ENCODE measurements at places on chromosomes 2 and 18.
A peak's percentile ranks its signal among the peaks of the same experiment; 100 is the strongest.

DNA sequence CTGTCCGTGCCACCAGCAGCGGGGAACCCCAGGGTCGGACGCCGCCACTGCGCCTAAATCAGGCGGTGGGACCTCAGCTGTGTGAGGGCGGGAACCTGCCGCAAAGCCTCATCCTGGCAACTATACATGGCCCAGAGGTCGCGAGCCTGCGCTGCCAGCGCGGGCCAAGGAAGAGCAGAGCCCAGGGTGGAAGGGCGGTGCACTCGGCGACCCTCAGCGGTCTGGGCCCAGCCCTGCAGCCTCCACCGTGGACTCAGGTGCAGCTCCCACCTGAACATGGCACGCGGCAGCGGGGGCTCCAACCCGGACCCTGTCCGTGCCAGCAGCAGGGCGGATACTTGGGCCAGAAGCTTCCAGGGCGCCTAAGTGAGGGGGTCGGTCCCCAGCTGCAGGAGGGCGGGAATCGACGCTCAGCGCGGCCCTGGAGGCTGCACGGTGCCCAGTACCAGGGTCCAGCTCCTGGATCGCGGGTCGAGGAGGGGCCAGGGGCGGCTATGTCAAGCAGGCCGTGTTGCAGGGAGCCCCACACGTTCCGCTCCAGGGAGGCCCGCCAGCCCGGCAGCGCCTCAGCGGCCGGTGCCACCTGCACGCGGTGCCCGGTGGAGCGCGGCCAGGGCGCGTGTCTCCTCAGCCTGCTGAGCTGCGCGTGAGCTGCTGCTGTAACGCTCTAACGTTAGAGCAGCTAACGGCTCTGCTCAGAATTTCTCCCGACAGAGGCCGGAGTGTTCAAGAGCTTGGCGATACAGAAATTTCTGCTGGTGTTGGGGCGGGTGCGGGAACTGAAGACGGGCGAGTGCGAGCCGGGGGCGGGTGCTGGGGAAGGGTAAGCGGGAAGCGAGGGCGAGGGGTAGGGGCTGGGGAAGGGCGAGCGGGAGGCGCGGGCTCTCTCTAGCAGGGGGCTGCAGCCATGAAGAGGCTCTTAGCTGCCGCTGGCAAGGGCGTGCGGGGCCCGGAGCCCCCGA is at the start of gene ANKRD30B:
TSS of gene ANKRD30B (plus strand) at position 660 of the 962 bp plus-strand sequence. CDS start at position 908, 248 bp downstream.
- DNase-seq = peak; percentile 11

DNA sequence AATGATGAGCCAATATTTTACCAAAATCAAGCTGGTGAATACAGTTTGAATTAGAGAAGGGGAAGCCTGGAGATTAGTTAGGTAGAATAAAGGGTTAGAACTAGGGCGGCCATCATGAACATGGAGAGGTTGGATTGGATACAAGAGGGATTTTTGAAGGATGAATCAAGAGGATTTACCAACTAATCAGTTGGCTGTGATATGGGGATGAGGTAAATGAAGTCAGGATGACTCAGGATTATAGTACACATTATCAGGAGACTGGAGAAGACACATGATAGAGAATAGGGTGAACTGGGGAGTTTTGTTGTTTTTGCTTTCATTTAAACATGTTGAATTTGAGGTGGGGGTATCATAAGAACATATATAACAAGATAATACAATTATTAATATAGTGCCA is 73.8 kb upstream of the PROKR1 start:
- DNase-seq = no peak

GRCh38 chr2:140621583-140622362 is 1509.0 kb downstream of the LRP1B start:
- DNase-seq = no peak

DNA sequence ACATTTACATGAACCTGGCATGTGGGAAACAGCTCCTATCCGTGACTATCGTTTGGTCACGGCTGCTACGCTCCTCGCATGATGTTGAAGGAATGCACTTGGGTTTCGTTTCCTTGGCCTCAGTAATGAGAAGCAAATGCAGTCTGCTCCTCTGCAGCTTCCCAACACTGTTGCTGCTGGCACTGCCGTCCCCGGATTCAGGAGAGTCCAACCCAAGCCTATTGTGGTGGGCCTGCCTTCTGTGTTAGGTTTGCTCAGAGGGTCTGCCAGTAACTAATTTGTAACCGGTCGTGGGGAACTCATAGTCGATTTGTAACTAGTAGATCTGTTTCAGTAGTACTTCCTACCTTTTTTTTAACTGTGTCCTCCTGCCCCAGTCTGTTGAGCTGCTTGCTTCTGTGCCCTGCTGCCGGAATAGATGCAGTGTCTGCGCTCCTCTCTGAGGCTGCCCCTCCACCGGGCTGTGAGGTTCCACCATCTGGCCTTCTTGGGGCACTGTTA is 58.4 kb downstream of the WDSUB1 start:
- DNase-seq = no peak

- DNase-seq = no peak
Measured at GRCh38 chr2:1450915-1451314, 37.7 kb downstream of the TPO start.

DNA sequence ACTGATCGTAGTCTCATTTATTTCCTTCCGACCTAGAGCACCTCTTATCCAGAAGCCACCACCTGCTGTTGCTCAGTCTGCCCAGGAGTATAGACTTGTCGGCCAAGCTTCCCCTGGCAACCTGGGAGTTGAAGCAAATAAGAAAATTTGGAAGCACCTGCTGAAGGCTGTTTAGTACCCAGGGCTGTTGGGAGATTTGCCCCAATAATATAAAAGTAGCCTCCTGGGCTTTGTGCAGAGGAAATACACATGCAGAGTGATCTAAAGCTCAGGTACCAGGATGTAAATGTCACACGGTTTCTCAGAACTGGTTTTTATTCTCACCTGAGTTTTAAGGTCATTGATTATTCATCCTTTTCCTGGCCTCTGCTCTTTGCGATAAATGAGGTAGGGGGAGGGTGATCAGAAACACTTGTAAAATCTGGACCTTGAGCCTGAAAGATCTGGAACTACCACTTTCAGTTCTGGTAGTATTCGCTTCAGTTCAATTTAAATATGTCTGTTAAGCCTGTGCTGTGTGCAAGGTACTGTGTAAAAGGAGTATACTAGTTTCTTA is 789 bp upstream of the COX7A2L start:
- no peak for DNase-seq

DNA sequence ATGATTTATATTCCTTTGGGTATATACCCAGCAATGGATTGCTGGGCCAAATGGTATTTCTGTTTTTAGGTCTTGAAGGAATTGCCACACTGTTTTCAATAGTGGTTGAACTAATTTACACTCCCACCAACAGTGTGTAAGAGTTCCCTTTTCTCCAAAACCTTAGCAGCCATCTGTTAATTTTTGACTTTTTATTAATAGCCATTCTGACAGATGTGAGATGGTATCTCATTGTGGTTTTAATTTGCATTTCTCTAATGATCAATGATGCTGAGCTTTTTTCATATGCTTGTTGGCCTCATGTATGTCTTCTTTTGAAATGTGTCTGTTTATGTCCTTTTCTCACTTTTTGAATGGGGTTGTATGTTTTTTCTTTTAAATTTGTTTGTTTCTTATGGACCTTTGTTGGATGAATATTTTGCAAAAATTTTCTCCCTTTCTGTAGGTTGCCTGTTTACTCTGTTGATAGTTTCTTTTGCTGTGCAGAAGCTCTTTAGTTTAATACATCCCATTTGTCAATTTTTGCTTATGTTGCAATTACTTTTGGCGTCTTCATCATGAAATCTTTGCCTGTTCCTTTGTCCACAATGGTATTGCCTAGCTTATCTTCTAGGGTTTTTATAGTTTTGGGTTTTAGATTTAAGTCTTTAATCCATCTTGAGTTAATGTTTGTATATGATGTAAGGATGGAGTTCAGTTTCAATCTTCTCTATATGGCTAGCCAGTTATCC is 119.7 kb upstream of the XIRP2 start:
- DNase-seq = no peak

DNA sequence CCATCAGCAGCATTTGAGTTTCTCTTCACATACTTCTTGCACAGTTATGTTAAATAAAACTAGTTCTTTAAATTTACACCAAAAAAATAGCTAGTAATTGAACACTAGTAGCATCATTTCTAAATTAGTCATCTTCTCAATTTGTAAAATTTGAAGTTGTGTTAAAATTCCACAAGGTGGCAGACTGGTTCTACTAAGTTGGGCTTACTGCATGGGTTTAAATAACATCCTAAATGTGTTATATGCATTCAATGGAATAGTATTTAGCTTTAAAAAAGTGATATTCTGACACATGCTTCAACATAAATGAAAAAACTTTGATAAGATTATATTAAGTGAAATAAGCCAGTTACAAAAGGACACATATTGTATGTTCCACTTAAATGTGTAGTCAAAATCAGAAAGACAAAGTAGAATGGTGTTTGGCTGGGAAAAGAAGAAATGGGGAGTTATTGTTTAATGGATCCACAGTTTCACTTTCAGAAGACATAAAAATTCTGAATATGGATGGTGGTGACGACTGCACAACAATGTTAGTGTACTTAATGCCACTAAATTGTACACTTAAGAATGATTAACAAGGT is 28.7 kb upstream of the RPRD1A start:
- no peak for DNase-seq

Measured in activated naive CD4-positive, alpha-beta T cell treated with anti-CD3 and anti-CD28 coated beads, Interleukin-2, amount 50 U/mL, for 16 hours (primary cell).